Panc1 (cell line): ENCODE measurements at places on chromosomes 3 and 15.

DNA sequence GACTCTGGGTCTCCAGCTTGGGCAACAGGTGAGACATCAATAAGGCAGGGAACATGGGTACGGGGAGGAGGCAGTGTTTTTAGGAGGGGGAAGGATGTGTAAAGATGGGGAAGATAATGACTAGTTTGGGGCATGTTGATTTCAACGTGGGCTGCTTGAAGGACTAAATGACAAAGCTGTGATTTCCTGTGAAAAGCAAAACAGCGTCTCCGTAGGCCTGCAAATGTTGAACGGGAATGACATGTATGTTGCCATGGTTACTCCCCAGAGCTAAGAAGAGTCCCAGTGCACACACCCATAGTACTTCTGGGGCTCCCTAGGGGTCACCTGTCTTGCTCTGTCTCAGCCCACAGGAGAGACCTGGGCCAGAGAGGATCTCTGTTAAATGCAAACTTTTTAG, 71.3 kb upstream of the ETV5 start:
- DNase-seq, result no peak

DNA sequence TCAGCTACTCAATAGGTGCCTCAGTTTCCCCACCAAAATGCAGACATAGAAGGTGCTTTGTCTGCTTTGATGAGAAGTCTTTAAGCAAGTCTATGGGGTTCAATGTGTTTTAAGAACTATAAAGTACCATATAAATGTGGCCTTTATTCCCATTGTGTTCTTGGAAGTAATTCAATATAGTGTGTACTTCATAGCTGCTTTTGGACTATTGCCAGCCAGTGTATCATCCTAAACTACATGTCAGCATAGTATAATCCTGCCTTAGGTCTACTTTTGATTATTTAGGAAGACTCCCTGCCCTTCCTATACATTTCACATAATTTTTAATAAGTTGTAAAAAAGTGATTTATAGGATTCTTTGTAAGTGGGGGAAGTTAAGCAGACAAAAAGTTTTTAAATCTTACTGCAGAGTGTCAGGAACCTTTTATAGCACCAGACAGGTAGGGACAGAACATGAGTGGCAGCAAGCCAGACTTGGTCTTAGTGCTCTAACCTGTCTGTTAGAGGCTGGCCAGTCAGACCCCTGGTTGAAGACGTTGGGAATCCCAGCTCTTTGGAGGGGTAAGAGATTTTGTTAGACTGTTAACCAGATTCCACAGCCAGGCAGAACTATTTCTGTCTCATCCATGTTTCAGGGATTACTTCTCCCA, 48.4 kb downstream of the MLH1 start:
- DNase-seq, result no peak

DNA sequence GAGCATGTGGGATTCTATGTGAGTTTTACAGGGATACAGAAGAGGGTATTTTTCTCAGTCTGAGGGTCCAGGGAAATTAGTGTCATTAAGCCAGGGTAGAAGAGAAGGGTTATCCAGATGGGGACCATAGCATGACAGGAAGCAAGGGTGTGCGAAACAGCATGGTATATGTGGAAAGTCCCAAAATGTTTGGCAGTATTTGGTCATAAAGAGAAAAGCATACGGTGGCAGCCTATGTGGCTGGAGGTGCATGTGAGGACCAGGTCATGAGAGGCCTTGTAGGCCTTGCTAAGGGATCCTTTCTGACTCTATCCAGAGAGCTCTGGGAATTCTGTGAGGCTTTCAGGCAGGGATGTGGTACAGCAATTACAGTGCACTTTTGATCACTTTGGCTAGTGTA, 411.4 kb downstream of the AGBL1 start:
- no peak for DNase-seq

- DNase-seq, result no peak
Measured at GRCh38 chr15:84991014-84991712, 9.5 kb downstream of the PDE8A start.

GRCh38 chr3:74393426-74393825, 221.0 kb downstream of the CNTN3 start:
- DNase-seq, result no peak

GRCh38 chr3:22966349-22966748, 236.8 kb upstream of the UBE2E2 start:
- DNase-seq, result no peak

DNA sequence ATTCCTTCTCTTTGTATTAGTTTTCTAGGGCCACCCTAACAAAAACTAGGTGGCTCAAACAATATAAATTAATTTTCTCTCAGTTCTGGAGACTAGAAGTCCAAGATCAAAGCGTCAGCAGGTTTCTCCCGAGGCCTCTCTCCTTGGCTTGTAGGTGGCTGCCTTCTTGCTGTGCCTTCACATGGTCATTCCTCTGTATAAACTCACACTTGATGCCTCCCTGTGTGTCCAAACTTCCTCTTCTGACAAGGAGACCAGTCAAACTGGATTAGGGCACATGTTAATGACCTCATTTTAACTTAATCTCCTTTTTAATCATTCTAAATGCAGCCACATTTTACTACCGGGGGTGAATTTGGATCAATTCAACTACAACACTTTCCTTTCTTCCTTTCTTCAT, 691.1 kb downstream of the DIPK2A start:
- no peak for DNase-seq

DNA sequence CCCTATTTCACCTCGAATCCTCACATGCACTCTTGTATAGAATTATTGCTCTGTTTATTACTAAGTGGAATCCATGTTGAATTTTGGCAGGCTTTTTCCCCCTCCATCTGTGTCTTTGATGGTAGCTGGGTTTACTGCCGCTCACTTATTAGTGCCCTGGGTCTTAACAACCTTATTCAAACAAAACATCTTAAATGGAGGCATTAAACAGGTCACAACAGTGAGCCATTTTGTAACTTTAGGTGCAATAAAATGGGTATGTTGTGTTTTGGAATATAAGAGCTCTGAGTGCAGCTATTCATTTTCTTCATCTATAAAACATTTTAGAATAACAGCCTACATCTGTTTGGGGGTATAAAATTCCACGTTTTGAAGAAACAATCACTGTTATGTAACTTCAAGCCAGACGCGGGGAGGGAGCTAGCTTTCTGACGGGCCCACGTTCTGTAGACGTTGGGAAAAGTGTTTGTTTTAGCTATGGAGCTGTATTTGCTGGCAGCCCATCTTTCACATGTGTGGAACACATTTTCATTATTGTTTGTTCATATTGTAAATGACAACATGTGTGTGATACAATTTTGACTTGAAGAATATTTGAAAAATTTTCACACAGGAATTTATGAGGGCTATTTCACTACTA, 122.0 kb downstream of the SLC25A26 start:
- DNase-seq, result no peak

GRCh38 chr15:23566651-23567050, 1.2 kb downstream of the MKRN3 start:
- no peak for DNase-seq

DNA sequence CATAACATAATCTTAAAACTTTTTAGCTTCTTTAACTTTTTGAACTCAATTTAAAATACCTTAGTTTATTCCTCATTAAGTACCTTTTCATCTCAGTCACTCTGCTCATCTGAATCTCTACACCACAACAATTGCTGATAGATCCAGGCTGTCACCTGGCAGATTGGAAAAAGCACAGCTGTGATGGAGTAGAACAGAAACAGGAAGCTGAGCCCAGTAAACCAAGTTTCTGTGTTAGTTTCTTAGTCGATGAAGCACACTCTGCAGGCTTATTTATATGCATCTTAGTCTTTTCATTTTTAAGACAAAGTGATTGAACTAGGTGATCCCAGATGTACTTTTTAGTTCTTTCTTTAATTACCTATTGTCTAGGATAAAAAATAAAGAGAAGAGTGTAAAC, 1398.0 kb upstream of the ALCAM start:
- DNase-seq, result no peak

DNA sequence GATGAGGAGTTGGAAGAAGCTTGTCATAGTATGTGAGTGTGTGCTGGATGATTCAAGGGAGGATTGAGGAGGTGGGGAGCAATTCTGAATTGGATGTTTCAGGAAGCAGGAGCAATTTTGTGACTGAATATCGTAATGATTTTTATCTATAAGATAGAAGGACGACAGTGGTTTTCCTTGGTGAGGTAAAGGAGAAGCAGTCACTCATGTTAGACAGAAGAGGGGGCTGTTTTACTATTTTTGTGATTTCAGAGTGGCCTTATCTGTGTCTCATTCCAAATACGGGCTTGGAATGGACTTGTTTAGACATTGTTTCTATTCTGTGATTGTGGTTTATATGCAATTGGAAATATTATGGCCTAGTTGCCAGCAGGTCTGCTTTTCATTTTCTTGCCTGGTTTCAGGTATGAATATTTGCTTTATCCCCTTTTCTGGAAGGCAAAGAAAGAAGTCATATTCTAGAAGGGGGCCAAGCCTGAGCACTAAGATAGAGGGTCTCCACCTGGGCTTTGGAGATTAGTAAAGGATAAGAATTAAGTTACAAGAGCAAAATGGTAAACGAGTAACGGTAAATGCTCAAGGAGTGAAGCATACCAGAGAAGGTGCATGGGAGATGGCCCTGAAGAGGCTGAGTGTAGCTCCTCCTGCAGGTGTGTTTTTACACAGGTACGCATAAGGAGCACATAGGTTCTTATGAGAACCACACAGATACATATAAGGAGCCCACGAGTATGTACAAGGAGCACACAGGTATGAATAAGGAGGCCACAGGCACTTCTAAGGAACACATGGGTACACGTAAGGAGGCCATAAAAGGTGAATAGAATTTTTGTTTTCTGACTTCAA, 124.6 kb upstream of the KCNAB1 start:
- peak; percentile 5 for DNase-seq
